AML-193 (cell line): ENCODE measurements at places on chromosomes 13 and 19.
A peak's percentile ranks its signal among the peaks of the same experiment; 100 is the strongest.

GRCh38 chr19:30559446-30559845 lies 187.3 kb downstream of the ZNF536 start:
- no peak for DNase-seq

DNA sequence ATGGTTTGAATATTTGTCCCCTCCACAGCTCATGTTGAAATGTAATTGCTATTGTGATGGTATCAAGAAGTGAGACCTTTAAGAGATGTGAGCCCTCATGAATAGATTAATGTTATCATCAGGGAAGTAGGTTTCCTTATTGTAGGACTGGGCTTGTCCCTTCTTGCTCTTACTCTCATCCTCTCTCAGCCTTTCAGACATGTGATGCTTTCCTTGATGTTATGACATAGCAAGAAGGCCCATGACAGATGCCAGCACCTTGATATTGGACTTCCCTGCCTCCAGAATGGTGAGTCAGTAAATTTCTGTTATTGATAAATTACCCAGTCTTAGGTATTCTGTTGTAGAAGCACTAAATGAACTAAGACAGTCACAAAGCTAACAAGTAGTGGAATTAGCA lies 5.7 kb upstream of the ZMYM2 start:
- no peak for DNase-seq

DNA sequence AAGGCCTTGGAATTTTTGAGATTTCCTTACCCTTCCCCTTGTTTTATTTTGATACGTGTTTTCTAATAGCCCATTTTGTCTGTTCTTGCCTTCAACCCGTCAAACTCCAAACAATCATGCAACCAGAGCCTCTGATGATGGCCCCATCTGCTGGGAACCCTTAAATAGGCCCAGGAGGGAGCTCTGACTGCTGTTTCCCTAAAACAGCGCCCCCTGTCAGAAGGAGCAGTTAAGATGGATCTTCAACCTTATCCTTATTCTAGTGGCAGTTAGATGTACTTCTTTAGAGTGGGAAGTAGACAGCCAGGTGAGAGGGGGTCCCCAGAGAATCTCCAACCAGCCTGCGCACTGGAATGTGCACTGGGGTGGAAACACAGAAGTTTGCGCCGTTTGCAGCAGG lies 1031.0 kb upstream of the PCDH9 start:
- peak; percentile 24 for DNase-seq

DNA sequence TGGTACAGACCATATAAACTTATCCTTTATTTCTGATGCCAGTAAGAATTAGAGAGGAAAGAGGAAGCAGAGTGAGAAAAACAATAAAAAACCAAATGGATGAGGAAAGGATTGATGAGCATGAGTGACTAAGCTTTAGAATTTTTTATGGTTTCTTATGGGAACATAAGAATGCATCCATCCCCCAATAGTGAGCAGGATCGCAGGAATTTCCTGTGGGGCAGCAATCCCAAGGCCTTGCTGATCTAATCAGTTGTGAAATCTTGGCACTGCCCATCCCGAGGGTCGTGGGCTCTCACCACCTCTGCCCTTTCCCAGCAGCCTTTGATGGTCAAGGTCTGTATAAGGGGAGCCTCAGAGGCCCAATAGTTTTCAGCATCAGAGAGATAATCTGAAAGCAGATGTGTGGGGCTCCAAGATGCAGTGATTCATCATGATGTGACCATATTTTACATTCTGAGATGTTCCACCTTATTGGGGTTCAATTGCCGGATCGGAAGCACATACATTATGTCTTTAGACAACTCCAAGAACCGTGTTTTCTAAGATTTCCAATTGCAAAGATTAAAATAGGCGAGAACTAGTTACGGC lies 222.1 kb downstream of the DNAJC15 start:
- DNase-seq: no peak

GRCh38 chr19:36266375-36266961 lies 51.6 kb downstream of the ZNF146 start:
- no peak for DNase-seq

DNA sequence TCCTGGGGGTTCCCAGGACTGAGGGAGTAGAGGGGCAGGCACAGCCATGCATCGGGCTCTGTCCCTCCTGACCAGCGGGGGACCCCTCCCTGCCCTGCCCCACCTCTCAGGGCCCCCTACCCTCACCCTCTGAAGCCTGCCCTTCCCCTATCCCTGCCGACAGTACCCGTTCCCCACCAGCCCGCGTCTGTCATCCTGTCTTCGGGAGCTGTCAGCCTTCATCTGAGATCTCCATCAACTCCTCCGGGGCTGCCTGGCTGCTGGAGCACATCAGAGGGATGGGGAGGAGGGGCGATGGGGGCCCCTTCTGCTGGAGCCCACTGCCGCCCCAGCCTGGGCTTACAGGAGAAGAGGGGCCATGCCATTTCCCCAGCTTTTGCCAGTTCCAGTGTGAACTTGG lies 6.2 kb upstream of the SHD start:
- DNase-seq: no peak

DNA sequence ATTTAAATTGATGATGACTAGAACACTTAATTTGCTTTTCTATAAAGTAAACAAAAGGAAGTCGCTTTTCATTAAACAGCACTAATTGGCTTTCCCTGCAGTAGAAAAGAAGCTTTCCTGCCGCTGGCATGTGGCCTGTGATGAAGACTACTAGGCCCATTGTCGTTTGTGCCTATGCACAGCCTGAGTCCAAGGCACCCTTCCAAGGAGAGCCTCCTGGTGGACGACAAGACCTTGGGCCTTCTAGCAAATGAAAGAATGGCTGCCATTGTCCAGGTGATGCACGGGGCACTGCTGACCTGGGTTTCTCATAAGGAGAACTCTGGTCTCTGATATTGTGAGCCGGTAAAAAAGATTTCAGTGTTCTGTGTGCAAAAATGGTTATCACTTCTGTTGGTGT lies 233.0 kb downstream of the COL4A1 start:
- DNase-seq: no peak

DNA sequence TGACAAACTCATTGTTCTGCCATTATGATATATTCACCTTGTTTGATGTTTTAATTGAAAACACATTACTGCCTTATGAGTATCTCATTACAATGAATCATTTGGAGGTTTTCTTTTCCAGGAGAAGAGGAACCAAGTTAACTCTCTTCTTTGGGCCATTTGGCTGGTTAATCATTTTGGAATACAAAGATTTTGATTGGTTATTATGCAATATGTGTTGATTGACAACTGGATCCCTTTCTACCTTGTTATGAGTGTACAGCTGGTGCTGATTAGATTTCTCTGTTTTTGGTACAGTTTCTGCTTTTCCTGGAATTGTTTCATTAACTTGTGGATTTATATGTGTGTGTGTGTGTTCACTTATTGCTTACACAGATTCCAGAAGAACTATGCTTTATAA lies 49.2 kb upstream of the RGCC start:
- DNase-seq: no peak

GRCh38 chr13:77391475-77391874 lies 64.6 kb upstream of the MYCBP2 start:
- DNase-seq: no peak

GRCh38 chr13:24226762-24227161 lies 66.2 kb downstream of the SPATA13 start:
- no peak for DNase-seq

DNA sequence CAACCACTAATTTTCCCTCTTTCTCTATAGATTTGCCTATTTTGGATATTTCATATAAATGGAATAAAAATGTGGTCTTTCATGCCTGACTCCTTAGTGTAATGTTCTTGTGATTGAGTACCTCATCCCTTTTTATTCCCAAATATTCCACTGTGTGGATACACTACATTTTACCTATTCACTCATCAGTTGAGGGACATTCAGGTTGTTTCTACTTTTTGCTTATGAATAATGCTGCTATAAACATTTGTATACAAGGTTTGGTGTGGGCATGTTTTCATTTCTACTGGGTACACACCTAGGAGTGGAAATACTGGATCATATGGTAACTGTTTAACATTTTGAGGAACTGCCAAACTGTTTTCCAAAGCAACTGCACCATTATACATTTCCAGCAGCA lies 5.1 kb upstream of the WBP4 start:
- peak; percentile 24 for DNase-seq

DNA sequence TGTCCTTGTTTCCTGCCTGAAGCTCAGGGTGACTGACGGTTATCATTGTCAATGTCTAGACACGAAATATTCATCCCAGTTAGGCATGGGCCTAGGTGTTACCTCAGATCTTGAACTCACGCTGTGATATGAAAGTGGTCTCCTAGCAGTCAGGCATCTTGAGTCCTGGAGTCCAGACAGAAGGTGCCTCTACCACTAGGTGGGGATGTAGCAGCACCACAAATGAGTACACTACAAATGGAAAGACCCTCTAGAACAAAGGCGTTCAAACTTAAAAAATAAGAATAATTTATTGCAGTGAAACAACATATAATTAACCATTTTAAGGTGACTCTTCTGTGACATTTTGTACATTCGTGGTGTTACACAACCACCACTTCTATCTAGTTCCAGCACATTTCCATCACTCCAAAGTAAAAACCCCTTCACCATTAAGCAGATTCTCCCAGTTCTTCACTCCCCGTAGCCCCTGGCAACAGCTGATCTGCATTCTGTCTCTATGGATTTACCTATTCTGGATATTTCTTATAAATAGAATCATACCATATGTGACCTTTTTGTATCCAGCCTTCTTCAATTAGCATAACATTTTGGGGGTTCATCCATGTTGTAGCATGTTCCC lies 11.9 kb upstream of the FRY start:
- peak; percentile 38 for DNase-seq

DNA sequence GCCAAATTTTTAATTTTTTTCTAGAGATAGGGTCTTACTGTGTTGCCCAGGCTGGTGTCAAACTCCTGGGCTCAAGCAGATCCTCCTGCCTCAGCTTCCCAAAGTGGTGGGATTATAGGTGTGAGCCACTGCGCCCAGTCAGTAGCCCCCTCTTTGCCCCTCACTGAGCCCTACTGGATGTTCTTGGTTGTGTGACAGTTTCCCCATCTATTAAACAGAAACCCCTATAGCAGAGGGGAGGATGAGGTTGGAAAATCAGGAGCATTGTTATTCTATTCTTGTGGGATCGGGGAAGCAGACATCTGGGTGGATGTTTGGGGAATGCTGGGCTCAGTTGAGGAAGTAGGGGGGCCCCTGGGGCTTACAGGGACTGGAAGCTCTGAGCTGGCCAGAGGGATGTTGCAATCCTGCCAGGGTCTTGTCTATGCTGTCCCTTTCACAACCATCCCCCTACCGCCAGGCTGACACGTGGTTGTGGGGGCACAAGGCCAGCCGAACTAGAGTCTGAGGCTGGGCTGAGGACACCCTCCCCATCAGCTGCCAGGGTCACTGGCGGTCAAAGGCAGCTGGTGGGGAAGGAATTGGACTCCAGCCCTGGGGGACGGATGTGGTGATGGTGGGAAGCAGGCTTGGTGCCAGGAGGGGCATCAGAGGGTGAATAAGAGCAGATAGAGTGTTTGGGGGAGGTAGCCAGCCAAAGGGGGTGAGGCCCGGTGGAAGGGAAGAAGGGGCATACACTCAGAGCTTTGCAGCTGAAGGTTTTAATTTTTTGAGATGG lies 10.9 kb downstream of the APOC1 start:
- DNase-seq: peak; percentile 68

DNA sequence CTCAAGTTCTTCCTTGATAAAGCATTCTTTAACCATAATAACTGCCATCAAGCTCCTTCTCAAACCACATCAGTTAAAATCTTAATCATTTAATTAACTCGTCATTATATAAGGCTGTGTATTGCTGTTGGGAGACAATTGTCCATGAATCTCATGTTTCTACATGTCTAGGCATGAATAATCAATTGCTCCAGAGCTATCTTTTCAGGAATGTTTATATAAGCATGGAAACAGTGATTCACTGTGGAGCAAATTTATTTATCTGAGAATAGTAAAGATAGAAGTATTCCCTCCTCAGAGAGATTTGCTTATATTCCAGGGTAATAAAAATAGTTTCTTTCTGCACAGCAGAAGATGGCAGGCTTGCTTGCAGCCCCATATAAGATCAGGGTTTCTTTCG lies 71.1 kb downstream of the CBY2 start:
- no peak for DNase-seq

DNA sequence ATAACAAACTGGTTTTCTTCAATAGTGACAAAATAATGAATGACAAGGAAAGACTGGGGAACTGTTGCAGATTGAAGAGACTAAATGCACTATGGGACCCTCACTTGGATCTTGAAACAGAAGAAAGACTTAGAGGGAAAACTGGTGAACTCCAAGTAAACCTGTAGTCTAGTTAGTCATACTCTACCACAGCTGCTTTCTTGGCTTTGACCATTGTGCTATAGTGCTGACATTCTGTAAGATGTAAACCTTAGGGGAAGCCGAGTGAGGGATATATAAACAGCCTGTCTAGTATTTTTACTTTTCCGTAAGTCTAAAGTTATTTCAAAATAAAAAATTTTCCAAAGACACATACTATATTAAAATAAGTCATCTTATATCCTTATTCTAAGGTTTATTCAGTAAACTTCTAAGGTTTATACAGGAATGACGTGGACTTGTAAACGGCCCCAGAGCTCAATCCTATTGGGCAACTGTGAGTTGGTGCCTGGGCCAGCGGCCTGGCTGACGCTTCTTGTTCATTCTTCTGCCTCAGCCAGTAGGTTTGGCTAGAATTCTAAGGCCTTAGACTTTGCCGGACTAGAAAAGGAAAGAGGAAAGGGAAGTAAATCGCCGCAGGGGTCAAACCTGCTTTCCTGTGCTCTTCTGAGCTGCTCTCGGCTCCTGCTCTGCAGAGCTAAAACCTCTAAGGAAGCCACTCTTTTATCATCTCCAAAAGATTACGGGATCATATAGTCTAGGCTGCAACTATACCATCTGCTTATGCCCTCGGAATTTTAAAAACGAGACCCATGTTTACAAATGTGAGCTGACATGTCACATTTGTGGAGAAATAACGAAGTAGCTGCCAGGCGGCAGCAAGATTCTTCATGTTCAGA lies 33.6 kb upstream of the UBE2L5 start:
- peak; percentile 52 for DNase-seq

GRCh38 chr13:77383097-77383496 lies 56.2 kb upstream of the MYCBP2 start:
- DNase-seq: no peak

DNA sequence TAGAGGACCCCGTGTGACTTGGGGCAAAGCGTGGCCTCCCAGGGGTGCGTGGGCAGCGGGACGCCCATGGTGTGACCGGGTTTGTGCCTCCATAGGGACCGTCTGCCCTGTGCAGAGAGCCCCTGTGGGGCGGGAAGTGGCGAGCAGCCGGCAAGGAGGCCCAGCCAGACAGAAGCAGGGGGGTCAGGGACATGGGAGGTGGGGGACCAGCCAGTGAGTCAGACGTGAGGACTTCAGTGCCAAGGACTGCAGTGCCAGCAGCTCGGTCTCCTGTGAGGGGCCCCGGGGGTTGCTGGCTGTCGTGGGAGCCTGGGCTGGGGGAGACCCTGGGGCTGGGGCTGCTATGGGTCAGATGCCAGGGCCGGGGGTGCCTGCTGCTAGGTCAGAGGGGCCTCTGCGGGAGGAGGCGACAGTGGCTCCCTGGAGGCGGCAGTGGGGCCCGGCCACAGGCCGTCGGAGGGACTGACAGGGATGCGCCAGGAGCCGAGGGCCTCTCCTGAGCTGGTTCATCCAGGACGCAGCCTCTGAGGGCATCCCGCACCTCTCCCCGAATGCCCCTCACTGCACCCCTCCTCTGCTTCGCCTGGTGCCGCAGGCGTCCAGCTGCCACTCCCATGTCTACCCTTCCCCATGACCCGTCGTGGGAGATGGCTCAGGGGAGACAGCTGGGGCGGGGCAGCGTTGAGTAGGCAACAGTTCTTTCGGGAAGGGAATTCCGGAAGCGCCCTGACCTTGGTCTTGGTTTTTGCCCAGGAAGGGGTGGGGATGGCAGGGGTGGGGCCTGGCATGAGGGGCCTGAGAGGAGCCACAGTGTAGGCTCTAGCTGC lies 80.0 kb downstream of the KDM4B start:
- DNase-seq: no peak
